Jurkat, Clone E6-1 (cell line): ENCODE measurements at places on chromosomes 11 and 22.

DNA sequence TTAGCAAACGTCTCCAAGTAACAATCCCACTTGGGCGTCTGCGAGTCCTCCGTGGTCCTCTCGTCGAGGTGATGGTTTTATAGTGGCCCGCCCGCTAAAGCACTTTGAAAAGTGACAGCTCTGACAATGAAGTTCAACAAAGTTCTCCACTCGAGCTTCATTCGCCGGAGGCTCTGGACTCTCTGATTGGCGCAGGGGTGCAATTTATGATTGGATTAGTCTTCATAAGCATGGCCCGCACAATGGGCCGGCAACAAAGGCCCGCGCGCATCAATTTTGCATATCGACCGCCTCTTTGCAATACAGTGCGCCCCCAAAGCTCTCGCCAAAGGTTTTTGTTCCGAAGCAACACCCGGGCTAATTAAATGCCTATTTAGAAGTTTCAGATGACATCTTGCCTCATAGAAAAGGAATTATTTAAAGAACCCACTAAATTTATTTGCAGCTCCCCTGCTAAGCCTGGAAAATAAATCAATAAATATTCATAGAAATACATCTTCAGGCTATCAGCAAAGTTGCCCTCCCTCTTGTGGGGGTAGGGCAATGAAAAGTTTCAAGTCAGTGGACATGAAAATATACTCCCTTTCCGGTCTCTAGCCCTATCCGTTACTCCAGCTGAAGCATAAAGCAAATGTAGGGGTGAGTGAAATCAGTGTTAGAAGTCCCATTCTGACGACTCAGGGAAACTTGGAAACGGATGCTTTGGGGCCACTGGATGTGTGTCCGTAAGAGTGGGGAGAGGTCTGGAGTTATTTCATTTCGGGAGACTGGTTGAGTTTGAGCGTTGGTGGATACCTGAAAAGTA lies at the start of gene DBX1:
DBX1 (minus strand) TSS at position 51 of the 805 bp plus-strand sequence. CDS start 151 bp downstream, outside the sequence.
- DNase-seq: no peak

DNA sequence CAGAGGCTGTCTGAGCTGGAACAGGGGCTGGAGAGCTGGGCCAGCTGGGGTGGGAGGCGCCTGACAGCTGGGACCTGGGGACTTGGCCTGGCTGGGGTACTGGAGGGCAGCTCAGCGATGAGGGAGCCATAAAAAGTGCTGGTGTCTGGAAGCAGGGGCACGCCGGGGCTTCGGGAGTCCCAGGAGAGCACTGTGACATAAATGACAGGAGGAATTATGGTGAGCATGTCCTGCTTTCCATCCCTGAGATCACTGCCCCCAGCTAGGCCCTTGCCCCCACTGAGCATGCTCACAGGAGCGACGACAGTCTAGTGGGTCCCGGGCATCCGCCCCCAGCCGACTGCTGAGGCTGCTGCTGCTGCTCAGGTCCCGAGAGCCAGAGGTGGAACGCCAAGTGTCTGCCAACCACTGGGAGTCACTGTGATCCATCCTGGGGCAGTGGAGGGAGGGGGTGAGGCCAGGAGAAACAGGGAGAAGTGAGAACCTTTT lies 6.2 kb downstream of the ROBO4 start:
- no peak for DNase-seq

DNA sequence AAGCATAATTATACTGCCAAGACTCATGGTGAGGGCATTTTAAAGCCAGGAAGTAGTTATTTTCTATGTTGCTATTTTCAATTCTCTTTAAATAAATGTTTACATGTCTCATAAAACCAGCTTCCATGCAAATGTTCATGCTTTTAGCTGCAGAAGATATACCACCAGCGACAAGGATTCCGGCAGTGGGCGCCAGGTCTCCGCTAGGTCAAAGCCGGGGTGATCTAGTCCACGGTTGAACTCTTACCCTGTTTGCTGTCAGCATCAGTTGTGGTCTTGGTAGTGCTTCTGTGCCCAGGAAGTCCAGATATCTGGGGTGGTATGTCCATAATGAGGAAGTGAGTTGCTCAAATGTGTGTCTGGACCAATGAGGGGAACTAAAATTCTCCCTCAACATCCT lies 265.7 kb downstream of the BRD1 start:
- DNase-seq: no peak

GRCh38 chr11:111718436-111718835 lies 47.8 kb downstream of the PPP2R1B start:
- DNase-seq: no peak

DNA sequence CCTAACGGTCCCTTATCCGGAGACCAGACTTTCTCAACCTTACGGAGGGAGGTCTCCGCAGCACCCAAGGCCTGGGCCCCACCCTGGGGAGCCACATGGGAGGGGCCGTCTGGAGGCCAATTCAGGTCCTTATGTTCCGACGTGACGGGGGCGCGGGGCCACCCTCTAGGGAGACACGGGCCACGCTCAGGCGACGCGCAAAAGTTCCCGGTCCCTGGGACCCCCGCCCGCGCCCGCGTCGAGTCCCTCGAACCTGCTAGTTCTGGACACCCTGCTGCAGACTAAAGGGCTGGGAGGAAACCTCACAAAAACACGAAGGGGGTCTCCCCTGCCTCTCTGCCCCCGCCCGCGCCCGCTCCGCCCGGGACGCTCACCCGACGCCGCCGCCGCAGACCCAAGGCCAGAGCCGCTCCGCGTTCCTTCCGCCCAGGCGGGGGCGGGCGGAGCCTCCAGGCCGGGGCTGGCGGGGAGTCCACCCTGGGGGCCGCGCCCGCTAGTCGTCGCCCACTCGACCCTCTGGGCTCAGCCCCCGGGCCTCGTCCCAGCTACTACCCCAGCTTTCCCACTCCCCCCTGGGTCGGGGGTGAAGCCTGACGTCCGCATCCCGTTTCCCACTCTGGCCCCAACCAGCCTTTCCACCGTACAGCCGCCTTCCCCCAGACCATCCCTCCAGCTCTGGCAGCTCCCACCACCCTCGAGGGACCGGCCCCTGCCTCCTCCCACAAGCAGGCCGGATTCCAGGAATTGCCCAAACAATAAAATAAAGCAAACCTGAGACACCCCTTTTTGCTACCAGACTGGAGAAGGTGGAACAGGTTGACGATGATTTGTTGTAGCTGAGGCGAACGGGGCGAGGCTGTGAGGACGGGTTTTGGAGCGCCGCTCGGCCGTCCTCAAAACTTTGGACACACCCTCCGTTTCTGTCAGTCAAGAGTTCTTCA lies 2.7 kb downstream of the RNH1 start:
- no peak for DNase-seq

GRCh38 chr11:27004103-27004502 lies 10.2 kb downstream of the FIBIN start:
- DNase-seq: no peak

- no peak for DNase-seq
Observed at GRCh38 chr11:64100360-64100759, 64.6 kb downstream of the FLRT1 start.

- DNase-seq: no peak
Observed at GRCh38 chr11:121478895-121479697, 26.3 kb upstream of the SORL1-AS1 start.

- DNase-seq: no peak
Observed at GRCh38 chr22:37228106-37229011, 15.7 kb downstream of the RAC2 start.

GRCh38 chr11:24234822-24235508 lies 261.9 kb upstream of the LUZP2 start:
- no peak for DNase-seq

GRCh38 chr22:36010882-36011281 lies 17.7 kb downstream of the RBFOX2 start:
- DNase-seq: no peak

DNA sequence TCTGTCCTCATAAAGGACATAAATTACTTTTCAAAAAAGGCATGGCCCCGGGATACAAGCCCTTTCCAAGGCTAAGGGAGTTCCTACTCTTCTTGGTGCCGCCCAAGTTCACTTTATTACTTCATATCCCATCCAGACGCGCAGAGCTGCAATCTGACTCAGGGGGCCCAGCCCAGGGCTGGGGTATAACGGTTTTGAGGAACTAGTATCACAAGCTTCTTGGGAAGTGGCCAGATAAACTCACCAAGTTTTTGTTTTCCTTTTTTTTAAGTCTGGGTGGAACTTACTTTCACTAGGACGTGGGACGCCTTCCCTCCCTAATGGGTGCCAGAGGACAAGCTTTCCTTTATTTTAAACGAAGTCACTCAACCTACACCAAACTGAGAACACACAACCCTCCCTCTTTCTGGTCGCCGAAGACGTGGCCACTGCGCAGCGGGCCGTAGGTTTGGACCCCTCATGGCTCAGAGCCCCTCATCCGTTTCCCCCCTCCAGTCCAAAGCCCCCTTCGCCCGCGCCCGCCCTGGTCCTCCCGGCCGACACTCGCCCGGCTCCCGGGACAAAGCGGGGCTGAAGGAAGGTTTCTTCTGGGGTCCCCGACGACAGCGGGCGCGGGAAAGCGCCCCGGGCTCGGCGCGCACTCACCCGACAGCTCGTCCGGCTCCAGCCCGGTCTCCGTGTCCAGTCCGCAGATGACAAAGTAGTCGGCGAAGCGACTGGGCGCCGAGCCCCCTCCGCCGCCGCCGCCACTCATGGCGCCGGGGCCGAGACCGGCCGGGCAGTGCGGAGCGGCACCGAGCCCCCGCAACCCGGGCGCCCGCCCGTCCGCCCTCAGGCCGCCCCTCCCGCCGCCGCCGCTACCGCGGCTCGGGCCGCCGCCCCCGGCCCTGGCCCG lies 587 bp downstream of the DENND5A start:
- no peak for DNase-seq

GRCh38 chr11:102288725-102289083 lies 28.6 kb upstream of the BIRC3 start:
- DNase-seq: no peak

GRCh38 chr22:42841444-42841843 lies 15.6 kb downstream of the ARFGAP3 start:
- no peak for DNase-seq

DNA sequence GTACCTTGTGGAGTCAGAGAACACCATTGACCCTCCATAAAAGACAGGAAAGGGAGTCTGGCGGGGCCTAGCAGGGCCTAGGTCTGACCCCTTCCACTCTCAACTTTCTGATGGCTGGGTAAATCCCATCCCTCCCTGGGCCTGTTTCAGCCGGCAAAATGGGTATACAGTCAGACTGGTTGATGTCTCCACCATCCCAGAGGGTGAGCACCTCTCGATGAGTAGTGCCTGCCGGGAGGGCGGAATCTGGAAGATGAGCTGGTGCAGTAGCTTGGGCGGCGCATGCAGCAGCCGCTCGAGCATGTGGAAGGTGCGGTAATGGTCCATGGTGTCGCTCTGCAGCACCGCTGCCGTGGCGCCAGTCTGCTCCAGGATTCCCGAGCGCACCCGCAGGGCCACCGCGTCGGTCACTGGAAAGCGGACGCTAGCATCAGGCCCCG lies 528 bp downstream of the FIBP start:
- DNase-seq: no peak

DNA sequence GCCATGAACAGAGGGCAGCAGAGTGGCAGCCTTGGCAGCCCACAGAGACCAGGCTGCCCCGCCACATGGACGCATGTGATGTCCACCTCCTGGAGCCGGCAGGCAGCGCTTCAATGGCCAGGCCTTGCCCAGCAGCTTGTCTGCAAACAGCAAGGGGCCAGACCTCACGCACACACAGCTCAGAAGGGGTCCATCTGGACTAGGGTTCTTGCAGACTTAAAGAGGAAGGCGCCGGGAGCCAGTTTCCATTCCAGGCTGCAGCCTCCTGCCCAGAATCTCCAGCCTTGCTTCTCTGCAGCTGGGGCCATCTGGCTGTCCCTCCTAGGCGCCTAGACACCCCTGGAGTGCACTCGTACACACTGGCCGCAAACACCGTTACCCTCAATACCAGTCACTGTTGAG lies 91.9 kb upstream of the TMEM45B start:
- DNase-seq: no peak

DNA sequence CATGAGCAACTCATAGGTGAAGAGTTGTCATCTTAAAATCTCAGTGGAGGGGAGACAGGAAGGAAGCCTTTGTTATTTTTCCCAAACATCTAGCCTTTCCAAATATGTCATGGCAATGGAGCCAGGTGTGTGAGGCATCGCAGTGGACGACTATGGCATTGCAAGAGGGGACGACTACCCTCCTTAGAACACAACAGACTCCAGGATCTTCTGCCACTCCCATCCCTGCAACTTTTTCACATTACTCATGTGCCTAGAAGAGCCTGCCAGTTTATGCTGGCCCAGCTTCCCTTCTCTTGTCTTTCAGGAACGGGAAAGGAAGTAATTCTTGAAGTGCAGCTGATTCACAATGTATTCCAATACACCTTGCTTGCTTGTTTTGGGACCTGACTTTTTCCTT lies 1008.4 kb downstream of the OPCML start:
- DNase-seq: no peak

DNA sequence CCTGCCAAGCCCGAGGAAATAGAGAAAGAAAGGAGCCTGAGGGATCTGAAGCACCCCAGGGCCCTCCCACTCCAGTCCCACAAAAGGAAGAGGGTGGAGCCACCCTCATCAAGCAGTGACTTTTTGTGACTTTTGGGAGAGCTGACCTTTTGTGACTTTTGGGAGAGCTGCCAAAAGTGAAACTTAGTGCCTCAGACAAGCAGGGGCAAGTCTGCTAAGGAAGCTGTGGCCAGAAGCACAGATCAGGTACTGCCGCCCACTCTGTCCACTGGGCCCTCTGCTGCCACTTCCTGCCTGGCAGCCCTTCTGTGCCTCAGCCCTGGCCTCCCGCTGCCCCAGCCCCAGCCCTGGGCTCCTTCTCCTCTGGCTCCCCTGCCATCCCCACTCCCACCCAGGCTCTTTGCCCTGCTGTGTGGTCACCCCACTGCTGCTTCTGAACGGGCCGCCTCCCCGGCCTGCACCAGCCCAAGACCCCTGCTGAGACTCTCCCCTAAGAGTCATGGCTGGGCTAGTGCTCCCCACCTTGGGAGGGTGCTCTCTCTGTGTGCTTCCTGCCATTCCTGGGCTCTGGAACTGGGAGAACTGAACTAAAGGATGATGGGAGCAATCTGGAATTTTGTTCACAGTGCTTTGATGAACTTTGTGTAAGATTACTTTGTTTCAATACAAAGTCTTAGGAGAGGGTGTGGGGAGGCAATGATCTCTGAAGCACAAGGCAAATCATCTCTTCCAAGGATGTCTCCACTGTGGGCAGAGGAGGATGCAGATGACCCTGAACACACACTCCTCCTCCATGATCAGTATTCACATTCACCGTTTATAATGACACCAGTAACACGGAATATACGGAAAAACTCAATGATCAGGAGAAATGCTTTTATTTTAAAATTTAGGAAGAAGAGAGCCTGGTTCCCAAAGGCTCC lies at the start of gene APOBEC3H:
APOBEC3H (plus strand) TSS at position 147 of the 923 bp plus-strand sequence. CDS start 3,035 bp downstream, outside the sequence.
- no peak for DNase-seq

- DNase-seq: no peak
Observed at GRCh38 chr22:39148026-39148726, 4.3 kb downstream of the CBX7 start.
